ENCODE measurements at places on chromosomes 5 and 9.

DNA sequence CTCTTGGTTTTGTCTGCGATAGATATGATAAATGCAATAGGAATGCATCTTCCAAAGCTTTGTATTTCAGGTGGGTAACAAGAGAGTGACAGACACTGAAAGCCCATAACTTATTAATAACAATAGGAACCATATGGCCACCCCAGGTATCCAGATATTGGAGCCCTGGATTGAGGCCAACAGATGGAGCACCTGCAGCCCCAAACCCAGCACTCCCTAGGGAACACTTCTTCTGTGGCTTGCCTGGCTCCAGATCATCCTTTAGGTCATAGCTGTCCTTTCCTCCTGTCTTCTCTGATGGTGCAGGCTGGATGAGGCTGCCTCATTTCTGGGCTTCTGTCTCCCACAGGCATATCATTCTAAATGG is 5.0 kb upstream of the IL3 start:
- DNase-seq = no peak

DNA sequence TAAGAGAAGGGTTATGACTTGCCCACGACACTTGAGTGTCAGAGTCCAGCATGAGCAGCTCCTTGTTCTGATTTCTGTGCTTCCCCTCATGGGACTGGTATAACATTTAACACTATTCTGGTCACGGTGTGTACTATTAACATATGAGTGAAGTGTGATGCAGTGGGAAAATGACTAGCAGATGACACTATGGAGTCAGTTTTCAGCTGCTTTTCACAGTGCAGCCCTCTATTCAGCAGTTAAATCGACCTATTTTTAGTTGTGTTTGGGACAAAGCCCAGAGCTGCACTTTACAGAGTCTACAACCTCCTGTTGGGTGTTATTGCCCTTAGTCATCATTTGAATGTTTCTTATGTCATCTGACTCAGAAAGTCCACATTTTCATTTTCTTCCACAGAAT is 59.1 kb downstream of the CHSY3 start:
- peak; percentile 63 for DNase-seq

DNA sequence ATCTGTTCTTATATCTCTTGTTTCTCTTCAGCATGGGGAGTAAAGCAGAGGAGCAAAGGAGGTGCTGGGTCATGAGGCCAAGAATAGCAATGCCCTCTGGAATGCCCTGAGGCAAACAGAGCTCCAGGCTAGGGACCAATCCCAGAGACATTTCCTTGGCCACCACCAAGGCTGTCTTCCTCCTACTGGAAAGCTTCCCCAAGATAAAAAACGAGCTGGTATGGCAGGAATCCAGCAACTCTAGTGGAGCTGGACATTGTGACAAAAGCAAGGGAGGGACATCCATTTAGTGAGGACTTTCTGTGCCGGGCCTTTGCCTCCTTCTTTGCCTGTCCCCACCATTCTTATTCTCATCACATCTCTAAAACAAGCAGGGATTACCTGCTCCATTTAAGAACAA is 161.6 kb downstream of the ASTN2 start:
- DNase-seq = no peak

- no peak for DNase-seq
These were observed 715.5 kb downstream of the TLR4 start for GRCh38 chr9:118419676-118420075.

DNA sequence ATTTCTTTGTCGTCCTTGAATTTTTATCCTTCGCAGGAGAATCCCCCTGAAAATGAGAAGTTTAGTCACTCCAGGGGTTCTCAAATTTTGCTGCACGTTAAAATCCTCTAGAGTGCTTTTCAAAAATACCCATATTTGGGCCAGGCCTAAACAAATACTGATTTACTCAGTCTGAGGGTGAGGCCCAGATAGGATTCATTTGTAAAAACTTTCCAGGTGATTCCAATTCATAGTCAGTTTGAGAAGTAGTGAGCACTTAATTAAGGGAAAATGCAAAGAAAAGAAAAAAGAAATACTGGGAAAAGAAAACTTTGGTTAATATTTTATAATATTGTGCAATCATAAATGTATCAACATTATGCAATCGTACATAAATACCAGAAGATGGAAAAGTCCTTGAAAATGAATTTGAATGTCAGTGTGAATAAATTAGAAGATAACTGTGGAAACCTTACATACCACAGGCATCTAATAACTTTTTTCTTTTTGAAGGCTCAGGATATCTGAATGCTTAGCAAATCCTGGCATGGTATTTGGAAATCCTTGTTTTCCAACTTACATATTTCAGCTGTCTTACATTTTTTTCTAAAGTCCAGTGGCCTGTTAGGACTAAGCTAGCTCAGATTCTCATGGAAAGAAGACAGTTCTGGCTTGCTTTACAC is 116.5 kb upstream of the DAPK1 start:
- DNase-seq = peak; percentile 46
